ENCODE measurements at places on chromosomes 12 and 14. TPM values are rescaled to one million over a fixed set of nuclear protein-coding genes. Genes with fewer than 3 reads are reported as not detected.

Gene KLHL33
- total RNA-seq, result 0.08 TPM

Gene OR9K2
- total RNA-seq, result not detected

Gene KIF5A
- total RNA-seq, result 2.2 TPM

Gene KRT79
- not detected for total RNA-seq

Gene SDR9C7
- total RNA-seq, result not detected

Gene SPRYD4
- total RNA-seq, result 5.0 TPM

Gene AQP2
- not detected for total RNA-seq

Gene ATG2B
- 8.5 TPM for total RNA-seq

- no peaks in the 10 kb centered on the region for H3K4me1 ChIP-seq
- H3K4me3 ChIP-seq, result no peak overlapping the region
- no peak for DNase-seq
Measured at GRCh38 chr12:127494961-127495915, 771.7 kb upstream of the TMEM132C start.

- H3K27ac ChIP-seq, result no peak overlapping the region
- no peaks in the 10 kb centered on the region for H3K4me1 ChIP-seq
- H3K27me3 ChIP-seq, result no peaks in the 10 kb centered on the region
- no peak overlapping the region for H3K4me3 ChIP-seq
Measured at GRCh38 chr12:21576431-21576830, 28.2 kb downstream of the GYS2 start.

GRCh38 chr12:82688596-82688995, 1.9 kb downstream of the TMTC2 start:
- no peaks in the 10 kb centered on the region for H3K36me3 ChIP-seq
- H3K4me3 ChIP-seq, result peak overlapping the region; percentile 75
- no peak for DNase-seq

DNA sequence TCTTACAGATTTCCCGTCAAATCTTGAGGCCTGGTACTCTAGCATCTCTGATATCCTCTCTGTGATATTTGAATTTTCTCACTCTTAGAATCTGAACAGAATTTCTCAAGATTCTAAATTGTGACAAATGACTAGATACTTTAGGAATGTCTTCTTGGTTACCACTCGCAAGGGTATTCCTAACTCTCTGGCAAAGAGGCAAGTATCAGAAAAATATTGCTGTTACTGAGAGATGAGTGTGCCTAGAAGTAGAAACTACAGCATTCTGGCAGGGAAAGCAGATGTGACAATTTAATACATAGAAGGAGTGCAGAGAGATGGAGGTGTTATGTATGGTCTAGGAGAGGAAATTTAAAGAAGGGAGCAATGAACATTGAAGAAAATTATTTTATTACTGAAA, 467.8 kb downstream of the LRIG3 start:
- H3K36me3 ChIP-seq, result no peaks in the 10 kb centered on the region
- no peaks in the 10 kb centered on the region for H3K4me1 ChIP-seq
- H3K27me3 ChIP-seq, result no peaks in the 10 kb centered on the region
- no peak for DNase-seq
- H3K27ac ChIP-seq, result no peak overlapping the region
- no peak overlapping the region for H3K4me3 ChIP-seq

DNA sequence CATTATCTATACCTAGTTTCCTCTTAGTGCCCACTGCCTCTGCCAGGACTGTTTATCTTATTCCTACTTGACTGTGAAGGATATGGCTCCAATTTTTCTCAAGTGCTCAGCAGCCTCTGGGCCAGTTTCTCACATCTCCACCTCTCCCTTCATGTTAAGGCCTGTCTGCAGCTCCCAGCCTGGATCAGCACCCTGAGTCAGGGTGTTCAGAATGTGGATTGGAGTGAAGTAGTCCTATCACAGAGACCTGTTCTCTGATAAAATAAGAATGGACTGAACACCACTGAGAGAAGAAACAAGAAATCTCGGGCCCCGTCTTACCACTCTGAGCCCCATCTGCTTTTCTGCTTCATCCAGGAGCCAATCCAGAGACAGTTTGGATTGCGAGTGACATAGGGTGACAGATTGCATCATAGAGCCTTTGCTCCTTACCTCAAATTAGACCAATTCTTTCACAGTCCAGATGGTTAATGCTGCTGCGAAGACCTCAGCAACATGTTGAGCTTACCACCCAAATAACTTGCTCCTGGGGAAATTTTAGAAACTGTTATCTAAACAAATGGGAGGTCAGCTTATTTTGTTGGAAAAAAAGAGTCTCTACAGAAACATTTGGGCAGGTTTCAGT, 473.1 kb downstream of the PDZRN4 start:
- no peak overlapping the region for H3K27ac ChIP-seq
- H3K4me3 ChIP-seq, result no peak overlapping the region
- no peaks in the 10 kb centered on the region for H3K4me1 ChIP-seq
- no peaks in the 10 kb centered on the region for H3K36me3 ChIP-seq
- no peak for DNase-seq
- H3K27me3 ChIP-seq, result no peaks in the 10 kb centered on the region

DNA sequence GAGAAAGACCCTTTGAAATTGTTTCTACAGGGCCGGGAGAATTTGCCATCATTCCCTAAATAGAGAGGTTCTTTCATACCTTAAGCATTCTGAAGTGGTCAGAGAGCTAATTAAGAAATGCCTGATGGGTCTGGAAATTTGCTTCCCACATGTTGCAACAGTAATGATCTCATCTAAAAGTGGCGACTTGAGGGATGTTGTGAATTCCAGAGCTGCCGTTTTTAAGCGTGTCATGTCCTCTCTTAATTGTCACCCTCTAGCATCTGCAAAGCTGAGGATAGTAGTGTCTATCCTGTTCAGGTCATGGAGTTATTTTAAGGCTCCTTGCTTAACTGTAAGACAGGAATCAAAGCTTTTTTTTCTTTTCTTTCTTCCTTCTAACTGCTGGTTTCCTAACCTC, 60.4 kb downstream of the FOS start:
- H3K4me3 ChIP-seq, result no peak overlapping the region
- no peaks in the 10 kb centered on the region for H3K36me3 ChIP-seq
- H3K27ac ChIP-seq, result no peak overlapping the region
- H3K4me1 ChIP-seq, result peaks cover 51% of the 10 kb centered on the region

GRCh38 chr12:65556676-65557437, 267.4 kb upstream of the HMGA2 start:
- no peaks in the 10 kb centered on the region for H3K36me3 ChIP-seq
- H3K27ac ChIP-seq, result no peak overlapping the region
- DNase-seq, result peak; percentile 9
- H3K27me3 ChIP-seq, result no peaks in the 10 kb centered on the region
- no peak overlapping the region for H3K4me3 ChIP-seq

DNA sequence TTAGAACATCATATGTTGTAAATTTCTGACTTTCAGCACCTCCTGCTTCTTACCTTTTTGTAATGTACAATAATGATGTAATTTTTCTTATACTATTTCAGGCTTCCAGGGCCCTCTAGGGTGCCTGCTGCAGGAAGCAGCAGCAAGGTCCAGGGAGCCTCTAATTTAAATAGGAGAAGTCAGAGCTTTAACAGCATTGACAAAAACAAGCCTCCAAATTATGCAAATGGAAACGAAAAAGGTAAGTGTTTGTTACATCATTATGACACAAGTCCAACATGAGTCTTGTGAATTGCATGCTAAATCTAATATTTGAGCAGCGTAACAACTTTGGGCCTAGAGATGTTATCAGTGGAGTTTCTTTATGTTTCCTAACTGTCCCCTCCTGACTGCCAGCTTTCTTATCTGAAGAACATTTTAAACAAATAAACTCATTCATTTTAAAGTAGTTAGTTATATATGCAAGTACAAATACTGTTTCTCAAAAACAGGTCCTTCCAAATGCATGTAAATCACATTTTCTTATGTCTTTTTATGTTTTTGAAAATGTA, 167.6 kb downstream of the NAV3 start:
- DNase-seq, result no peak
- H3K27ac ChIP-seq, result no peak overlapping the region
- H3K4me1 ChIP-seq, result peaks cover 4% of the 10 kb centered on the region
- H3K27me3 ChIP-seq, result no peaks in the 10 kb centered on the region
- no peak overlapping the region for H3K4me3 ChIP-seq

GRCh38 chr12:76186131-76186906, 101.8 kb upstream of the NAP1L1 start:
- H3K4me1 ChIP-seq, result peaks cover 21% of the 10 kb centered on the region
- H3K27me3 ChIP-seq, result no peaks in the 10 kb centered on the region
- H3K36me3 ChIP-seq, result no peaks in the 10 kb centered on the region
- H3K4me3 ChIP-seq, result no peak overlapping the region
- no peak overlapping the region for H3K27ac ChIP-seq

GRCh38 chr14:56154321-56154720, 36.1 kb downstream of the PELI2 start:
- no peak overlapping the region for H3K27ac ChIP-seq
- no peaks in the 10 kb centered on the region for H3K36me3 ChIP-seq
- no peak overlapping the region for H3K4me3 ChIP-seq
- H3K4me1 ChIP-seq, result no peaks in the 10 kb centered on the region
- no peak for DNase-seq

DNA sequence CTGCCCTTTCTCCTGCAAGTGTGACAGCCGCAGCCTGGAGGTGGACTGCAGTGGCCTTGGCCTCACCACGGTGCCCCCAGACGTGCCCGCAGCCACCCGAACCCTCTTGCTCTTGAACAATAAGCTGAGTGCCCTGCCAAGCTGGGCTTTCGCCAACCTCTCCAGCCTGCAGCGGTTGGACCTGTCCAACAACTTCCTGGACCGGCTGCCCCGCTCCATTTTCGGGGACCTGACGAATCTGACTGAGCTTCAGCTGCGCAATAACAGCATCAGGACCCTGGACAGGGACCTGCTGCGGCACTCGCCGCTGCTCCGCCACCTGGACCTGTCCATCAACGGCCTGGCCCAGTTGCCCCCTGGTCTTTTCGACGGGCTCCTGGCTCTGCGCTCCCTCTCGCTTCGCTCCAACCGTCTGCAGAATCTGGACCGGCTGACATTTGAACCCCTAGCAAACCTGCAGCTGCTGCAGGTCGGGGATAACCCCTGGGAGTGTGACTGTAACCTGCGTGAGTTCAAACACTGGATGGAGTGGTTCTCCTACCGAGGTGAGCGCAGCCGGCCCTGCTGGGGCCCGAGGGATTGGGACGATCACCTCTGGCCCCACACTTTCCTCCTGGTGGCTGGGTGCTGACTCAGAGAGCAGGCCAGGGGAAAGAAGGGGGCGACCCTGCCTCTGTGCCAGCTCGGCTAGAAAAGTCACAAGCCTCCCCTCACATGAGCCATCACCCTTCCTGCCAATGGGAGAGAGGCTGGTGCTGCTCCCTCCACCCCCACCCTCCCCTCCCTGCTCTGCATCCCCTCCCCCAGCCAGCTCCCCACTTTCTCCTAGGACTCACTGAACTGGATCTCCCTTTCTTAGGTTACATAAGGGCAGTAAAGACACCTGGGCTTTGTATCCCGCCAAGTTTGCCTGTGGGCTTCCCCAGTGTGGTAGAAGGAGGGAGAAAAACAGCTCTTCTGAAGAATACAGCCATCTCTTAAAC, 10.9 kb downstream of the LRTM2 start:
- H3K4me1 ChIP-seq, result no peaks in the 10 kb centered on the region
- no peak overlapping the region for H3K4me3 ChIP-seq
- no peak for DNase-seq
- H3K27ac ChIP-seq, result no peak overlapping the region
- peaks cover 4% of the 10 kb centered on the region for H3K27me3 ChIP-seq

DNA sequence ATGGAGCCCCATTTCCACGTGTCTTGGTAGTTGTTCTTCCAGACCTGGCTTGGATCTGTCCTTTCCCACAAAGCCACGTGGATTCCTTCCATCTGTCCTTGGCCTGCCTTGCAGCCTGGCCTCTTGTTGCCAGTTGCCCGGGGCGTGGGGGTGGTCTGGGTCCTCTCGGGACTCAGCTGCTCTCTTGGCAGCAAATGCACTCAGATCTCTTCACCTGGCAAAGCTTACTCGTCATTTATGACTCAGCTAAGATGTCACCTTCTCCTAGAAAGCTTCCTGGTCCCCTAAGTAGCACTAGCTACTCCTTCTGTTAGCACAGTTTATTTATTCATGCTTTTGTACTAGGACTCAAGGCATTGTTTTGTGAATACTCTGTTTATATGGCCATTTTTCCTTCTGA, 13.6 kb downstream of the PLEKHG3 start:
- no peaks in the 10 kb centered on the region for H3K27me3 ChIP-seq
- no peaks in the 10 kb centered on the region for H3K4me1 ChIP-seq
- DNase-seq, result no peak
- no peak overlapping the region for H3K27ac ChIP-seq
- H3K4me3 ChIP-seq, result no peak overlapping the region
- H3K36me3 ChIP-seq, result no peaks in the 10 kb centered on the region

DNA sequence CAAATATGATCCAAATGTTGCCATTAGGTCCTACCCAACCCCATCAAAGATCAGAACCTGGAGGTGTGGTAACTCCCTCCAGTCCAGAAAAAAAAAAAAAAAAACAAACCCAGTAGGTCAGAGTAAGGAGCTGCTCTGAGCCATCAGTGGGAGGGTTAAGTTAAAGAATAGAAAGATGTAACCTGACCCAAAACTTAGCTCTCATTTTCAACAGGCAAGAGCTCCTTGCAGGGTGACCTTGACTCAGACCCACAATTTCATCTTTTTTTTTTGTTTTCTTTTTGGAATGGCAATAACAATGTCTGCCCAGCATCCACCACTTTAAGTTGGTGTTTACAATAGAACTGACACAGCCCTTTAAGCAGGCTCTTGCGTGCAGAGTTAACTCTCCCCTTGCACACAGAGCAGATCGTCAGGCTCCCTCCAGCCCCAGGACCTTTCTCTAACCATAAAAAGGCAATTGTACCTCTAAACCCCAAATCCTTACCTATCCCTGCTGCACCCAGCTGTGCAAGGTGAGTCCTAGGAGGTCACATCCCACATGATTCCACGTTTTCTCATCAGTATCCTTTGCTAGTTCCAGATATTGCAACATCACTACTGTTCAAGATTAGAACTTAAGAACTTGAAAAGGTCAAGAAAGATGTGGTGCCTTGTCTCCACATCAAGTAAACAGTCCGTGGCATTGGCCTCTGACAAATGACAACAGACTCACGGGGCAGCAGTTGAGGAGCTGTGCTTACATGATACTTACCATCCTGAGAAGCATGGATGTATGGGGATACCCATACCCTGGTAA, 178.6 kb upstream of the EEA1 start:
- no peak overlapping the region for H3K4me3 ChIP-seq
- no peaks in the 10 kb centered on the region for H3K27me3 ChIP-seq
- H3K36me3 ChIP-seq, result no peaks in the 10 kb centered on the region
- DNase-seq, result no peak
- H3K27ac ChIP-seq, result no peak overlapping the region
- peaks cover 14% of the 10 kb centered on the region for H3K4me1 ChIP-seq

DNA sequence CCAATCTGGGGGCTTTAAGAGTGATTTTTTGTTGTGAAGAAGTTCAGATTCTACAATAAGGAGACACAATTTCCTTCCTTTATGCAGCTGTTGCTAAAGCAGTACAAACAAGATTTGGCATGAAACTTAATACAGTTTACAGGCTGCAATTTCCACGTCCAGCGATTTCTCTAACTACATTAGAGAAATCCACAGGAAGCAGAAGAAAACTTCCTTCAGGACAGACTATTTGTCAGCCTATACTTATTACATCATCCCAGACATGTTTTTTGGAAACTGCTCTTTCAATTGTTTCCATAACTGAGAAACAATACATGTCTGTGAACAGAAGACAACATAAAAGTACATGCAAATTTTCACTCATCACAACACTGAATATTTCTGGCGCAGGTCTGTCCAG, 204.3 kb downstream of the TTC7B start:
- H3K4me1 ChIP-seq, result no peaks in the 10 kb centered on the region
- H3K27ac ChIP-seq, result no peak overlapping the region
- H3K27me3 ChIP-seq, result no peaks in the 10 kb centered on the region
- no peaks in the 10 kb centered on the region for H3K36me3 ChIP-seq
